ENCODE measurements at places on chromosomes 16 and 17.

DNA sequence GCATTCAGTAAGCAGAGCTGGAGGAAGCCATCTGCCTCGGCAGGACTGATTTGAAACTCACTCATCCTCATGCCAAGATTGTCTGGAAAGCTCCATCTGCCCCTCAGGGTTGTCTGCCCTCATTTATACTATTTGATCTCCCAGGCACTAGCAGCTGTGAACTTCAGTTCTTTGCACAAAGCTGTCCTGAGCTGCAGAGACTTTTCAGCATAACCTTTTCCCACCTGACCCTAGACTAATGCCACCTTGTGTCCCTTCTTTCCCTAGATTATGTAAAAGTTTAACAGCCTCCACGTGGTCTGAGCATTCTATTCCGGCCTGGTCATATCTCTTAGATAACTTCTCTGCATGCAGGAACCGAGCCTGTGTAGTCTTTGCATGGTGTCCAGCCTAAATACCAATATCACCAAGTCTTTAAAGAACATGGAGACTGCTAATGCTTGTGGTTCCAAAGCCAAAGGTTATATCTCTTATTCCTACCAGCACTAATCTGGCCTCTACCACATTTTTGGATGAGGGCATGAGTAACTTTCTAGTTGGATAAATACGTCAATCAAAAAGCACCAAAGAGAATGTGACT, 29.1 kb downstream of the STAT5A start:
- no peak for DNase-seq

GRCh38 chr16:79391395-79391794, 209.1 kb downstream of the MAF start:
- no peak for DNase-seq

DNA sequence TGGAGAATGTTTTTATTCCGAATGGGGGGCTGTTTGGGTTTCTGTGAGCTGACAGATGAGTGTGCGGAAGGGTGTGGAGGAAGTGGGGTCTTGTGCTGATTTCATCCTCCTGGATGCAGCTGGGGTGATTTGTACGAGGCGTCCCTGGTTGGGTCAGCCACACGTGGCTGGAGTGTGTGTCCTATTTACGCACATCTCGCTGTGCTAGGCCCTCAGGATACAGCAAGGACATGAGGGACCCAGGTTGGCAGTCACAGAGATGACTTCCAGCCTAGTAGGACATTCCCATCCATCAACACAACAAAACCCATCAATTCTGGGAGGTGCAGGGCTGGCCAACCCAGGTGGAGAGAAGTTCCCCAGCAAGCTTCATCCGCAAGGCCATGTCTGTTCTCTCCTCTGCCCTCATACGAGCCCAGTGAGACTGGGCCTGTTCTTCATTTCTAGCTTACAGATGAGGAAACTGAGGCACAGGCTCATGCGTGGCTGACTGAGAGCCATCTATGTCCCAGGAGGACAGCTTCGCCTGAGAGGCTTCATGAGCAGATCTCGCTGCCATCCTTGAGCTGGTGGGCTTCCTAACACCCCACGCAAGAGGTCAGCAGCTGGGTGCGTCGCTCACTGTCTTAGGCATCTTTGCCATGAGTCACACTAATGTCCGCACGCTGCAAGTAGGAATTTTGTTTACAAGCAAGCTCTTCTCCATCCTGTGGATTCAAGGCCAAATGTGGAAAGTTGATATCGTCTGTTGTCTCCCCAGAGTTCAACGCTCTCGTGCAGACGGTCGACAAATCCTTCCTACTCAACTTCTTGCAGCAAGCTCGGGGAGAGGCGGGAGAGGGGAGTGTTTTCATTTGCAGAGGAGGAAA, 24.4 kb downstream of the IRF8 start:
- no peak for DNase-seq

GRCh38 chr16:47320546-47321310, 140.1 kb downstream of the ITFG1 start:
- no peak for DNase-seq

GRCh38 chr16:74691093-74691855, 9.4 kb downstream of the MLKL start:
- DNase-seq = no peak
